ENCODE measurements at places on chromosomes 2 and 18.

DNA sequence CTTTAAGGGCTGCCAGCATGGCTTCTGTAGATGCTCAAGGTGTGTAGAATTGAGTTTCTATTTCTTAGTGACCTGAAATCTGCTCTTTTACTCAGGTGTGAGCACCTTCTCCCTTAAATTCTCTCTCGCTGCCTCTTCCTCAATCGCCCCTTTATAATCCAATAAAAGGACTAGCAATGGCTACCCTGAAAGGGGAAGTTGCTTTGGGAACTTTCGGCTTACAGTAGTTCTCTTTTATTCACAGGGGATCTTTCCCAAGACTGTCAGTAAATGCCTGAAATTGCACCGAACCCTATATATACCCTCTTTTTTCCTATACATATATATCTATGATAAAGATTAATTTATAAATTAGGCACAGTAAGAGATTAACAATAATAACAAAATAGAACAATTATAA is 121.8 kb downstream of the ACTR3 start:
- no peak for DNase-seq

DNA sequence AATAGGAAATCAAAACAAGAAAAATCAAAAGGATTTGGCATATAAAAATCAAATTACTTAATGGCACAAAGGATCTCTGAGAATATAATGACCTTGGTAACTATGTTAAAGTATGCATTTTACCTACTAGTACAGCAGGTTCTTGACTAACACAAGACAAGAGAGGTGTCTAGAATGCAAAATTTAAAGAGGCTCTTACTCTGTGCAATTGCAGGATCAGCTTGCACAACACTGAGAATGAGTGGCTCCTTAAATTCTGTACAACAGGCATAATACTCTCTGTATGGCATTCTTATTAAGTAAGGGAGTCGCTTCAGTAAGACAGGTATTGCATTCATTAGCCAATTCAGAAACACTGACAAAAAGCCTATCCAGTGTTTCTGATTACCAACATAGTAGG is 72.6 kb downstream of the UGP2 start:
- no peak for DNase-seq

- no peak for DNase-seq
These were observed 558.4 kb downstream of the SLC4A3 start for GRCh38 chr2:220185766-220186305.

DNA sequence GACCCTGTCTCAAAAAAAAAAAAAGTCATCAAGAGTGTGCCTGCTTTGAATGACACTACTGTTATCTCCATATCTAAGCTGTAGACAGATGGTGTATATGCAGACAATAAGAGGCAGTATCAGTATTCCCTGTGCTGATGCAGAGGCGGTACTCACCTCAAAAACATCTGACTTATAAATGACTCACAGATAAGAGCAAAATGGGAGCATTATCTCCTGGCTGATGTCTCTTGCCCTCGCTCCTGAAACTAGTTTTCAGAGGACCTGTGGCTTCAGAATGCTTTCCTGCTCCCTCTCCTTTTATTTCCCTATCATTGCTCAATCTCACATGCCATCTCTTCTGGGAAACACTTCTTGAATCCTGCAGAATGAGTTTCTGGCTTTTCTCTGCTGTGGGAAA is 289.6 kb downstream of the PTPRM start:
- no peak for DNase-seq

DNA sequence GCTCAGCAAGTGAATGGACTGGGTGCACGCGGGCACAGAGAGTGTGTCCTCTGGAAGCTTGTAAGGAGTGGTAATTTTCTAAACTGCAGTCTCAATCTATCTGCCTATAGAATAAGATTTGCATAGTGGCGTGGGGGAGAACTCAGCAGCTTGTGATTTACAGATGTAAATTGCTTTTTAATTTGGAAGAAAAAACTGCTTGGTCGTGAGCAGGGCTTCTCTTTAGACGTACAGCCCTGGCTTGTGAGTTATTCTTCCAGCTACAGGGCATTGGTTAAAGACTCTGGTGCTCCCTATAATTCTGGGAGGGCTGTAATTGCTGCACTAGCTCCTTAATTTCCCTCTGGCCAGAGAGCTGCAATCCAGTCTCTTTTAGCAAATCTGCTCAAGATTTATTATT is 84.9 kb downstream of the MARCO start:
- no peak for DNase-seq

DNA sequence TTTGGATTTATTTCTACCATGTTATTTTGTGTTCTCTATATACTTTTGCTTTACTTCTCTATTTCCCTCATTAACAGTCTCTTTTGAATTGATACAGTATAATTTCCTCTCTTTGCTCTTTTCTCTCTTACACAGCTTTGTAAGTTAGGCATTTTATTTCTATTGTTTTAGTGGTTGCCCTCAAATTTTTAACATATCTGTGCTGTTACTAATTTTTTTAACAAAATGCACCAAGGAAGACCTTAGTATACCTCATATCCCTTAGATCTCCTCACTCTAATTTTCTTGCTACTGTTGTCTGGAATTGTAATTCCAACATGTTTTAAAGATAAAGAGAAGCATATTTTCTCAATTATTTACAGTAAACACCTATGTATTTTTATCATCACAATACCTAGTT is 416.8 kb upstream of the SLC14A2 start:
- DNase-seq, result no peak

DNA sequence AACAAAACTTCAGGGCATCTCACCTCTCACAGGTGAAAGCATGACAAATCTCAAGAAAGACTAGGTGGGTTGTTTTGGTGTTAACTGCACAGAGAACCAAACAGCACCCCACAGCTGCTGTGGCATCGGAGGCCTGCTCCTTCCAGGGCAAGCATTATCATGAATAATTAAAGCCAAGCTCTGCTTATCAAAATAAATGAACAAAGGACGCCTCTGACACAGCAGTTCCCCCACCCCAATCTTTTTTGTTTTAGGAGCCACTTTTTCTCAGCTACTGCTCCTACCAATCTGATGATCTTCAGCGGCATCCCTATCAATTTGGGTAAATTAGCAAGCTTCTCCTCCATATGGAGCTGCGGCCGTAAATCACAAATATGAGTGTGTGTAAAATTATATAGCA is 58.6 kb downstream of the KLF7 start:
- peak; percentile 28 for DNase-seq

GRCh38 chr2:172047566-172048507 is 37.5 kb upstream of the DLX1 start:
- no peak for DNase-seq

DNA sequence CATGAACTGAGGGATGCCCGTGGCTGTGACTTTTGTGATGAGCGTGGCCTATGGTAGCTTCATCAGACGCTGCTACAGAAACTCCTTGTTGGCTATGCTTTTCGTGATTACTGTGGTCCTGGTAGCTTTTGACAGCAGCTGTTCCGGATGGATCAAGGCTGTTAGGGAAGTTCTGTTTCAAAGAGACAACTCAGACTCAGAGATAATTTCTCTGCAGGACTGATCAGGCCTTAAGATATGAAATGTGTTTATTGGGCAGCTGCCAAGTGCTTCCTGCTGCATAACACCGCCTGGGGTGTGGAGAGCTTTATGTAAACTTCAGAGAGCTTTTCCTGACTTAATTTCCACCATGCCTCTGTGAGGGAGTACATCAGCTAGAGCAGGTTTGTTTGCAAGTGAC is 243.8 kb downstream of the TSN start:
- no peak for DNase-seq

- no peak for DNase-seq
These were observed 101.7 kb upstream of the FZD7 start for GRCh38 chr2:201931951-201932350.

- no peak for DNase-seq
These were observed 12.4 kb upstream of the PPP1R1C start for GRCh38 chr2:181973171-181973783.
